ENCODE measurements at places on chromosomes 5 and 9. TPM values are rescaled to one million over a fixed set of nuclear protein-coding genes. Genes with fewer than 3 reads are reported as not detected.

Gene PFN3
- total RNA-seq: not detected

- DNase-seq: peak; percentile 41
Measured at GRCh38 chr5:14628346-14628745, 36.2 kb upstream of the OTULIN start.

- DNase-seq: no peak
Measured at GRCh38 chr9:115155037-115155436, 37.1 kb upstream of the TNC start.

GRCh38 chr5:135269931-135270421 is 129.1 kb downstream of the MACROH2A1 start:
- no peak for DNase-seq

- DNase-seq: no peak
Measured at GRCh38 chr5:173486355-173487225, 129.9 kb downstream of the BOD1 start.

Gene FOXD4
- 0.16 TPM for total RNA-seq

DNA sequence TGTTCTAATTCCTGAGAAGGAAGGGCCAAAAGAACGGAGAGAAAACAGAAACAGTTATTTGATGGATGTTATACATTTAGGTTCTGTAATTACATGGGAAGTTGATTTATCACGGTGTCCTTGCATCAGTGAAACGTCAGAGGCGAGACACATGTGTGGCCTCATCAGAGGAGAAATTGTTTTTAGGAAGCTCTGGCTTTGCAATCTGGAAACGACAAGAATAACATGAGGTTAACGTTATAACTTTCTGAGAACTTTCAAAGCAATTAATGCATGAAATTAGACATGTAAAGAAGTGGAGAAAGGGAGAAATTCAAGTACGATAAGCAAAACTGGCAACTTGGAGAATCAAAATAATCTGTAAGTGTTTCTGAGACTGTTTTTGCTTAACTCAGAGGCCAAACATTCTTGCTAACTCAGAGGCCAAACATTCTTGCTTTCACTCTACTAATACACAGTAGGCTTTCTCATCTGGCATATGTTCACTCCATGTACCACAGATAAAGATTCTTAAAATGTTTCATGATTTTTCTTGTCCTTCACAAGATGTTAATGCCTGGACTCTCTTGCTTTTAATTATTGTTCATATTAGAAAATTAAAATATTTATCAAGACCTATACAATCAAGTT is 933.0 kb downstream of the TLE4 start:
- DNase-seq: no peak

Gene SNCAIP
- total RNA-seq: not detected

GRCh38 chr9:33165263-33166151 is 1.6 kb downstream of the B4GALT1 start:
- peak; percentile 32 for DNase-seq

- no peak for DNase-seq
Measured at GRCh38 chr9:78575081-78575480, 278.2 kb downstream of the PSAT1 start.

- no peak for DNase-seq
Measured at GRCh38 chr5:102554082-102554481, 55.3 kb upstream of the SLCO6A1 start.

Gene ITGA2
- 2.0 TPM for total RNA-seq

DNA sequence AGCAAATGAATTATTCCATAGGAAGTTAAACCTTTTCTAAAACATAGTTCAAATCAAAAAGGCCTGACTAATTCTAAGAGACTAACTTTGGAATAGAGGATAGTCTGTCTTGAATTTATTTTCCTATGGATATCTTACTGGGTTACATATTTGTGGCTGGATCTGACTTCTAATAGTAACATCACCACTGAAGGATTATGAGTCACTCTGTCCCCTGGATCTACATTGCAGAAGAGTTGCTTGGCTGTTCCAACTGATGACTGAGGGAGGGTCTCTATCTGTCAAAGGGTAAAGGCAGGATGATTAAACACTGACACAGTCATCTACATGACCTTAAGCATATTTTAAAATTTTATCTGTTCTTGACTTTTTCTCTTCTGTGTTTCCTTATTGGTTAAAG is 119.6 kb upstream of the FST start:
- DNase-seq: no peak

DNA sequence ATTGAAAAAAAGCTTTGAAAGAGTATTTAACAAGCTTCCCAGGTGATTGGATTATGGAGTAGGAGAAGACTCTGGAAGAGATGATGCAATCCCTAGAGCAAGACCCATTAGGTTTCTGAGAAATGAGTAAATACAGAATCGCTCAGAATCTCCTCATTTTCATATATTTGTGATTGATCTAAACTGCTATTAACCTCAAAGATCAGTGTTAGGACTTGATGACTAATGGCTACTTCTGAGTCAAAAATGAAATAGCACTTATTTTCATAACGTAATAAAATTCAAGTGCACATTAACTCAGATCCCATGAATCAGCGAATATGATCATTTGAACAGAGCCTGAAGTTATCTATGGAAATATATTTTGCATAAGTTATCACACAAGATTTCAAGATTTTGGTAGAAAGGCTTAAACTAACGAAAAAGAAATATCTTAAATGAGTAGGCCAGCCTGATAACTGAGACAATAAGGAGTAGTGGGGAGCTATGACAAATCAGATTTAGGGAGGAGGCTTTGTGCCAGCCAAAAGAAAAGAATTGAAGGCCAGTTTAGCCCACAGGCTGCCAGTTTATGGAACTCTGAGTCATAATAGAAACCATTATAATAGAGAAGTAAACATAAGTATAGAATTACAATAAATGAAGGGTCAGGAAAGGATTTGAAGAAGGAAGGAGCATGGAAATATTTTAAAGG is 106.7 kb upstream of the OSMR start:
- no peak for DNase-seq
